ENCODE measurements at places on chromosomes 13 and 19.

GRCh38 chr13:74449811-74450524, 315.8 kb upstream of the KLF12 start:
- DNase-seq = no peak

DNA sequence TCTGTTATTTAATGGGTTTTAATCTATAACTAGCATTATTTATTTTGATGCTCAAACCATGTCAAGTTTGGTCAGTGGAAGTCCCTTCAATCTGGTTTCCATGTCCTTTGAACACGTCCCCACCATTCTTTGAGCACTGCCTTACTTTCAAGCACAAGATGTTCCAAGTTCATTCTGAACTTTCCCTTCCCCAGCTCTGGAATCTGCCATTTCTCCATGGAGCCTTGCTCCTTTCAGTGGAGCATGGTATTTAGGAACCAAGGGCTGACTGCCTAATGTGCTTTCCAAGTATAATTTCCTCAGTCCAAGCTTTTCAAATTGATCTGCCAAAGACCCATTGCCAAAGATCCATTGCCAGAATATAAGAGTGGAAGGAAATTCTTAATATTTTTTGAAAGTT, 1.1 kb upstream of the ZNF546 start:
- no peak for DNase-seq

DNA sequence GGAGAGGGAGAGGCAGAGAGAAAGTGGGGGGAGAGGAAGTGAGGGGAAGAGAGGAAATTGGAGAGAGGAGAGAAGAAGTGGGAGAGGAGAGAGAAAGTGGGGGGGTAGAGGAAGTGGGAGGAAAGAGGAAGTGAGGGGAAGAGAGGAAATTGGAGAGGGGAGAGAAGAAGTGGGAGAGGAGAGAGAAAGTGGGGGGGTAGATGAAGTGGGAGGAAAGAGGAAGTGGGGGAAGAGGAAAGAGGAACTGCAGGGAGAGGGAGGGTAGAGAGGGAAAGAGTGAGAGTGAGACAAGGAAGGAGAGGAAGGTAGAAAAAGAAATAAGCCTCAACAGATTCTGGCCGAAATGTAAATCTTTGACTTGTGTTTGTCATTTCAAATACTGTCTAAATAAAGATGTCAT, 146.6 kb downstream of the KLF12 start:
- no peak for DNase-seq

DNA sequence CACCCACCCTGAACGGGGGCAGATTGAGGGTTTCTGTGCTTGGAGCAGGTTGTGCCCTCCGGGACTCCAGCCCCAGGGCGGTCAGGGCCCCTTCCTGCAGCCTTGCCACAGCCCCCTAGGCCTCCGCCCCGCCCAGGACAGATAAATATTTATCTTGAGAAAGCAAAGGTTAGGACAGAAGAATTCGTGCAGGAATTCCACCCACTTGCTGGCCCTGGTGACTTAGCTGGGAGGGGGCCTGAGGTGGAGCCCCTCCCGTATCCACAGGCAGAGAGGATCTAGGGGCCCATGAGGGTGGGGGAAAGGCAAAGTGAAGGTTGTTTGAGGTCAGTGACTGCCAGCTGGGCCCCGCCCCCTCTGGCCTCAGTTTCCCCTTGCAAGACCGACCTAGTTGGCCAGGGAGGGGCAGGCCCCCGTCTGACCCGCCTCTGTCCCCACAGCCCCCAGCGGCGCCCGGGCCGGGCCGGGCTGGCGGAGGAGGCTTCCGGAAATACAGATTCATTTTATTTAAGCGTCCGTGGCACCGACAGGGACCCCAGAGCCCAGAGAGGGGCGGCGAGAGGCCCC, 5.2 kb downstream of the MIDN start:
- DNase-seq = no peak

DNA sequence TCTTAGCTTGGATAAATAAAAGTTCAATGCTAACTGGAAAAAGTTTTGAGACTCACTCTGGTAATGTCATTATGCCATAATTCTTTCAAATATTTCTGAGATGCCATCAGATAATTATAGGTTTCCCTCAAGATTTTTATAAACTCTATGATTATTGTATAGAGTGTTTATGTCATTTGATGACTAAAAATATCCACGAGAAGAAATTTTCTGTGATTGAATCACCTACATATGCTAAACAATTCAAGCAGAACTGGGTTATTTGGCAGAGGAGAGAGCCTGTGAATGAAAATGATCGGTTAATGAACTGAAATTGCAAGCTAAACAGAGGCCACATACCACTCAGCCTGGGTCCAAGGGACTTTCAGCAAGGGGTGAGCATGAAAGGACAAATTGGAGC, 92.6 kb upstream of the TSC22D1 start:
- no peak for DNase-seq

DNA sequence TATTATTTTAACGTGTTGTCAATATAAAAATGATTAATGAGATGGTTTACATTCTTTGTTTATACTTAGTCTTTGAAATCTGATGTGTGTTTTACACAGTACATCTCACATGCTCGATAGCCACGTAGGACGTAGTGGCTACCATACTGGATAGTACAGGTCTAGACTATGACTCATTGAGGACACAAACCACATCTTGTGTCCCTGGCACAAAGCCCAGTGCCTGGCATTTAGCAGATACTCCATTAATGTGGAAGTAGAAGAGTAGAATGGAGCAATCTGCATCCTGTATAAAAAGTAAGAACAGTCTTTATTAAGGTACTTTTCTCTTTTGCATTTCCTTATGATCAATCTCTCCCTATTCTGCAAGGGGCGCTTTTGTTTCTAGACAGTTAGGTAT, 49.0 kb upstream of the FRY start:
- no peak for DNase-seq

GRCh38 chr19:1267477-1268225, 1.5 kb upstream of the CIRBP start:
- no peak for DNase-seq

DNA sequence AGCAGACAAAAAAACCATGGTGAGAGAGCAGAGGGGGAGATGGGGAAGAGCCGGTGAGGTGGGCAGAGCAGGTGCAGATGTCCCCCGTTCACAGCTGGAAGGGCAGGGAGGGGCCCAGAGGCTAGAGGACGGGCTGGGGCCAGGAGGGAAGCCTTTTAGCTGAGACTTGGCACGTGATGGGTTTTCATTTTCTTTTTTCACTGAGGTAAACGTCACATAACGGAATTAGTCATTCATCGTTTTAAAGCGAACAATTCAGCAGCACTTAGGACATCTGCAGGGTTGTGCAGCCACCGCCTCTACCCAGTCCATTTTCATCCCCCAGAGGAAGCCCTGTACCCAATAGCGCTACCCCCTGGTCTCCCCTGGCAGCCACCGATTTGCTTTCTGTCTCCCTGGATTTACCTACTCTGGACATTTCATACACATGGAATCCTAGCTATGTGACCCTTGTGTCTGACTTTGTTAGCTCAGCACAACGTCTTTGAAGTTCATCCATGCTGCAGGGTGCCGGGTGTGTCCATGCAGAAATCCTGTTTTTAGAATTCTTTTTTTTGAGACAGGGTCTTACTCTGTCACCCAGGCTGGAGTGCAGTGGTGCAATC, 16.0 kb upstream of the EMC10 start:
- DNase-seq = no peak

- DNase-seq = no peak
Observed at GRCh38 chr13:94569615-94570014, 26.3 kb downstream of the TGDS start.

- no peak for DNase-seq
Observed at GRCh38 chr13:114260814-114261213, 20.6 kb upstream of the UPF3A start.

DNA sequence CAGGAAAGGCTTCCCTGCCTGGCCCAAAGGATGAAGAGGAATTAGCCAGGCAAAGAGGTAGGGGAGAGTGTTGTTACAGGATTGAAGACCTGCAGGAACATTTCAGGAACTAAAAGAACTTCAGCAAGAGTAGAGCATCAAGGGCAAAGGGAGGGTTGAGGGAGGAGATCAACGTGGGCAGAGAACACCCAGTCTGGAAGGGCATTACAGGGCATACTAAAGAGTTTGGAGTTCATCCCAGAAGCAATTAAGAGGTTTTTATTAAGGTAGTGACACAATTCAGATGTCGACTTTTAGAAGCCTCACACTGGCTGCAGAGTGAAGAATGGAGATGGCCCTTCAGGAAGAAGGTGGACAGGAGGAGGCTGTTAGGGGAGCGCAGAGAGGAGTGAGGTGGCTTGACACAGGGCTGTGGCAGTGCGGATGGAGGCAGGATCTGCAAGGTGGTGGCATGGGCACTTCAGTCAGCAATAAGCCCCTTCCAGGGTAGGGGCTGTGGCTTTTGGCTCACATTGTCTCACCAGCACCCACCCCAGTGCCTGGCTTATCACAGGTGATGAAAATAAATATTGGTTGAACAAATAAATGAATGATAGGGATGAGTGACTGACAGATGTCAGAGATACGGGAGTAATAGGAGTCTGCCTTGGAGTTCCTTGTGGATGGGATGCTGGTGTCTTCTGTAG, 24.9 kb downstream of the TEX26 start:
- DNase-seq = no peak

DNA sequence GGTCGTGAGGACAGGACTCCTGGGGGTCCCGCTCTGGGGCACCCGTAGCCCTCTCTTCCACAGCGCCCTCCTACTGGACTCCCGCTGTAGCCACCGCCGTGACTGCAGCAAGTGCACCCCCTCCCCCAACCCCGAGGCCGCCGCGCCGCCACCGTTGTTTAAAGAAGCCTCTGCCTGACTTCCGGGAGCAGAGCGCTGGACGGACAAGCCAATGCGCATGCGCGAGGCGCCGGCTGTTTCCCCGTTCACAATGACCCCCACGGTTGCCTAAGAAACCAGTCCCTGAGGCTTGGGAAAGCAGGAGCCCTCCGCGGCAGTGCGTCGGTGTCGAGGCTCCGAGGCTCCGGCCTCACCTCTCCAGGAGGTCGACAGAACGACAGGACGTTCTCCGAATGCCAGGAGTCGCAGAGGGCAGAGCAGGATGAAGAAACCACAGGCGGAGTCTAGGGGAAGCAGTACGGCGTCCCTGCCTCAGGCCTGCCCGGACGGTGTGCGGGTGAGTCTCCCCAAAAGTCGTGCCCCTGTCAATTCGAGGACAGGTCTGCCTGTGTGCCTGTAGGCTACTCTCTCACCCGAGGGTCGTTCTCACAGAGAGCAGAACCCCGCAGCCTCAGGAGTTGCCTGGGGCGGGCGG, 70.5 kb upstream of the ZNF420 start:
- DNase-seq = no peak

DNA sequence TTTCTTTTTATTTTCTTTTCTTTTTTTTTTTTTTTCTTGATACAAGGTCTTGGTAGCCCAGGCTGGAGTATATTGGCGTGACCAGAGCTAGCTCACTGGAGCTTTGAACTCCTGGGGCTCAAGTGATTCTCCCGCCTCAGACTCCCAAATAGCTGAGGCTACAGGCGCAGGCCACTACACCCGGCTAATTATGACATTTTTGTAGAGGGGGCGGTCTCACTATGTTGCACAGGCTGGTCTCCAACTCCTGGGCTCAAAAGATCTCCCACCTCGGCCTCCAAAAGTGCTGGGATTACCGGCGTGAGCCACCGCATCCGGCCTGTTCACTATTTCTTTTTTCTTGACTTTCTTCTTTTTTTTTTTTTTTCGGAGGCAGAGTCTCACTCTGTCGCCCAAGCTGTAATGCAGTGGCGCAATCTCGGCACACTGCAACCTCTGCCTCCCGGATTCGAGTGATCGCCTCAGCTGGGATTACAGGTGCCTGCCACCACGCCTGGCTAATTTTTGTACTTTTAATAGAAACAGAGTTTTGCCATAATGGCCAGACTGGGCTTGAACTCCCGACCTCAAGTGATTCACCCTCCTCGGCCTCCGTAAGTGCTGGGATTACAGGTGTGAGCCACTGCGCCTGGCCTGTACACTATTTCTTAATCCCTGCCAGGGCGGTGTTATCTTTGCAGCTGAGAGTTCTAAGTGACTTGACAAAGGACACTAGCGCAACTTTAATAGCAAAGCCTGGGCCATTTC, 37.1 kb upstream of the LSM14A start:
- no peak for DNase-seq

- DNase-seq = no peak
Observed at GRCh38 chr19:29395111-29395733, 130.6 kb upstream of the VSTM2B start.

GRCh38 chr13:100014621-100015020, 33.0 kb downstream of the ZIC2 start:
- DNase-seq = no peak

GRCh38 chr13:110291286-110291685, 15.7 kb downstream of the COL4A1 start:
- DNase-seq = no peak

DNA sequence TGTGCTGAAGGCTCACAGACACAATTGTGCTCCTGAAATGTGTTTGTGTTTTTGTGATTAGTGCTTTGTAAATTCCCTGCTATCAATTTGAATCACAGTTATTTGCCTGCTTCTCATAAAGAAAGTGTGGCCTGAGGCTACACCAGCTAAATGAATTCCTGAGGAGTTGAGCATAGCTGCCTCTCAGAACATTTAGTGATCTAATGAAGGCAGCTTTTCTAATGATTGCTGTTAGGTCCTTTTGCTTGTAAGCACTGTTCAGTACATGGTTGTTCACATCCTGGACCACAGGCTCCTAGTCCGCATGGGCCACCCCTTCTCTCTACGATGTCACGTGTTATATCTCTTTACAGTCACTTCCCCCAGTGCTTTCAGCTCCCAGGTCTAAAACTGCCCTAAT, 238.2 kb downstream of the B3GLCT start:
- no peak for DNase-seq

DNA sequence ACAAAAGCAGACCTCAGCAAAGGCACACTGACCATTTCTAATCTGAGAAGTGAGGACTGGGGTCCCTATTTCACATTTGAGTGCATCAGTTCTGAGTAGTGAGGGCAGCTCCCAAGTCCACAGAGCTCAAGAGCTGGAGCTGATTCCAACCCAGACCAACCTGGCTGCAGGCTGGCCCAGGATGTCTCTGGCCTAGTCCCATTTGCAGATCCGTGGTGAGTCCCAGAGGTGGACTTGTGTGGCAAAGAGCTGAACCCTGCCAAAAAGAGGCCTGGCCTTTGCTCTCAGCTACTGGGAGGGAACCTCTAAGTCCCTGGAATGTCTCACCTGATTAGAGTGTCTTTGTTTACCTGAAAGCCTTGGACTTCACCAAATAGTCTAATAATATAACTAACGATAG, 14.6 kb downstream of the SIGLEC7 start:
- DNase-seq = no peak

DNA sequence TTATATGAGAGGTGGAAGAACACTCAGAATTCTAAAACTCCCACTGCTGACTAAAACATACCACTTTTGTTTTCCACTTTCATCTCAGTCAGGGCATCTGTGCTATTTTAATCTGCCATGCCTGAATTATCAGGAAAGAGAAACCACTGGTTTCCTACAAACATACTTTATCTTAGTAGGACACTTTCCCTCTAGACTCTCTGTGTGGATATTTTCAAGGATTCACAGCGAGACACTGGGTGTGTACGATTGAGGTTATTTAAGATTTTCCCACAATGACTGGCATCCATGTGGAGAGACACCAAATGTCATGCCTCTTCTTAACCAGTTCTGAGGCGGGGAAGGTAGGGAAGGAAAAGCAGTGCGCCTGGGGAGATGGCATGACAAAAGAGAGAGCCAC, 212.2 kb downstream of the ENOX1 start:
- DNase-seq = no peak
